ENCODE measurements at places on chromosomes 12 and 14.

DNA sequence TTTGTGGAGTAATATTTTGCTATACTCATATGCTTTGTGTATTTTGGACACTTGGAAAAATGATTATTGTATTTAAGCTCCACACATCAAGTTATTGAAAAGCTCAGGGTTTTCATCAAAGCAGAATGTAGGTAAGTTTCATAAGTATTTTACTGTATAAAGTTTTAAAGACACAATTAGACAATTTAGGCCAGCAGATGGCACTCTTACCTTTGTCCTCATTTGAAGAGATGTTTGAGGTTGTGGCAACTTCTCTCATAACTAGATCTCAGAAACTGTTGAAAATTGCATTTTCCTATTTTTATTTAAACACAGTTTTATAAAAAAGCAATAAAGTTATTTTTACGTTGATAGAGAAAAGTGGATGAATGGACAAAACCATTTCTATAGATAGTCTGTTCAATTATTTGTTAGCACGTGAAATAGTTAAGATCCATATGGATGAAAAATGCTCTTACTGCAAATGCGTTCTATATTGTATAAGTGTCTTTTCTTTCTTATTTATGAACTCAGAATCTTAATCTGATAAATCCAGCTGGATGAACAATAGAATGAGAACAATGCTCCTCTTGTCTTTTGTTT is 300.0 kb downstream of the AEBP2 start:
- DNase-seq, result peak; percentile 47

- DNase-seq, result no peak
These were observed 33.0 kb downstream of the E2F7 start for GRCh38 chr12:77032406-77032805.

DNA sequence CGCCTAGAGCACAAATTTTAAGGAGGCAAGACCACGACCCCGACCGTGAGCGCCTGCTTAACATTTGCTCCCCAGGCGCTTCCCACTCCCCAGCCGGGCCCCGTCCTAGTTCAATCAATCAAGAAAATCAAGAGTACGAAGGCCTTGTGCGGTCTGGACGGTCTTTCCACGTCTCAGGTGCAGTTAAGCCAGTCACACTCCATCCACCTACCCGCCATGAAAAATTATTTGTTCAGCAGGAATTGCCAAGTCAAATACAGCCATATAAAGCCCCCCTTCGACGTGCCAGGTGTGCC is 603 bp upstream of the LRR1 start:
- no peak for DNase-seq

- DNase-seq, result peak; percentile 32
These were observed 81.4 kb downstream of the CRACR2A start for GRCh38 chr12:3671330-3672112.

GRCh38 chr12:108143144-108143543 is 14.1 kb downstream of the WSCD2 start:
- DNase-seq, result no peak

GRCh38 chr14:105761842-105762241 is 235.5 kb downstream of the TMEM121 start:
- no peak for DNase-seq
